ENCODE measurements at places on chromosomes 13 and 19.

- no peak for DNase-seq
These were observed 110.8 kb downstream of the DLEU7 start for GRCh38 chr13:50732712-50733111.

DNA sequence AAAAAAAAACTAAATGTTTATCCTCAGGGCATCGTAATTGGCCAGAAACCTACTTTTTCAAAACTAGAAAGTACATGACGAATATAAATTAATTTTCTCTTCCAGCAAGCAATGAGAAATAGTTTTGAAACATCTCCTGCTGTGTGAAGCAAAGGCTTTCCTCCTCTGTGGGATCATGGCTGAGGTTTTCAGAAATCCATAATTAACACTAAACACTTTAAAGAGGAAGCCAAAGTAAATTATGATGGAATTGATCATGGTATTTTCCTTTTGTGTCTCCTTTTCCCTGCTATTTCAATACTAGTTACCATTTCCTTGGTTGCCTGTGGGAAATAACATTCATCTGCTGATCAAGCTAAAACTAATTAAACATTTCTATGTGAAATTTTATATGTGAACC, 1413.8 kb upstream of the PCDH20 start:
- no peak for DNase-seq

- peak; percentile 14 for DNase-seq
These were observed 5.8 kb upstream of the ONECUT3 start for GRCh38 chr19:1747285-1748114.

- no peak for DNase-seq
These were observed 5.7 kb downstream of the ADPRHL1 start for GRCh38 chr13:113447596-113447995.

GRCh38 chr19:55766466-55766865, 2.5 kb upstream of the RFPL4AL1 start:
- DNase-seq: no peak

DNA sequence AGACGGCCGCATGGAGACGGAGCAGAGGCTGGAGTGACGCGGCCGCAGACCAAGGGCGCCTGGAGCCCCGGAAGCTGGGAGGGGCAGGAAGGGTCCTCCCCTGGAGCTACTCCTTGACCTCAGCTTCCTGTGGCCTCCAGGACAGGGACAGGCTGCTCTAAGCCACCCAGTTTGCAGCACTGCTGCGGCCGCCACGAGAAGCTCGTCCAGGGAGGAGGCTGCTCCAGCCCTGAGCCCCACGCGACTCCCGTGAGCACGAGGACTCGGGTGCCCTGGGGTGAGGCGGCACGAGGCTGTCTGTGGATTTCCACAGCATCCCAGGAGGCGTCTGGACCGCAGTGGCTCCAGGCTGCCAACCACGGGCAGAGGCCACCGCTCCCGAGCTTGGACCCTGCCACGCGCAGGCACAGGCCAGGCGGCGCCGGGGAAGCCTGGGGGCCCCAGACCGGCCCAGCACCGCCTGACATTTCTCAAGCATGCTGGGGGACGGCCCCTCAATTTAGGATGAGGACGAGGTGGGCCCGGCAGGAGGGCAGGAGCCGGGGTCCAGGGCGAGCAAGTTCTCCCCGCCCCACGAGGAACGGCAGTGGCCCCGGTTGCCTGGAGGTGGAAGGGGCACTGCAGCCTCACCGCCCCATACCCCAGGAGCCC, 10.7 kb downstream of the SBNO2 start:
- DNase-seq: no peak

GRCh38 chr19:12665281-12665573, 1.3 kb downstream of the MAN2B1 start:
- DNase-seq: no peak

GRCh38 chr19:50025794-50026549, at the start of gene ZNF473:
TSS of gene ZNF473 (plus strand) at chr19:50026005. CDS start at chr19:50031083, 5,078 bp downstream.
- DNase-seq: peak; percentile 80

DNA sequence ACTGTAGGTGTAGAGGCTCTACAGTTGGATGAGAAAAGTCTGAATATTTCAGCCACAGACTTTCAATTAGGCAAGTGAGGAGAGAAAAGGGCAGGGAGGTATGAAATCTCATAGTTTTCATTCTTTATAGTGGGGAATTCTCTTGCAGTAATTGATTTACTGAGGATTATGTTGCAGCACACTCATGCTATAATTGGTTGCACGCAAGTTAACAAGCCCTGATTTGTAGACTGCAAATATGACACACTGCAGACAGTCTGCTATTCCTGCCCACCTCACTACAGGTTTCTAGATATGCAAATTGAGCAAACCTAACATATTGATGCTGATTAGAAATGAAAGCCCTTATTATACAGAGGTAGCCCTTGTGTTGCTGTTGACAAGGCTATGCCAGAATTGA, 139.4 kb downstream of the LHFPL6 start:
- no peak for DNase-seq

DNA sequence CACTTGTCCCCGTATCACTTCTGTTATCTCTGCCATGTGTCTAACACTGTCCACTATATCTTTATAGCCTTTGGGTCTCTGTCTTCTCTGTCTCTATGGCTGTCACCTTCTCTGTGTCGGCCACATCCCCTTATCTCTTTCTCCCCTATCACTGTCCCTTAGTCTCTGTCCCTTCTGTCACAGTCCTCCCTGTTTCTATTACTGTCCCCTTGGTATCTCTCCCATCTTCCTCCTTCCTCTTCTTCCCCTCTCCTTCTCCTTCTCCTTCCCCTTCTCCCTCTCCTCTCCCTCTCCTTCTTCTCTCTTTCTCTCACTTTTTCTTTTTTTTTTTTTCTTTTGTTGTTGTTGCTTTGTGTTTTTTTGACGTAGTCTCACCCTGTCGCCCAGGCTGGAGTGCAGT, 34.7 kb upstream of the LRRC4B start:
- DNase-seq: no peak

GRCh38 chr13:78183732-78184131, 265.1 kb upstream of the EDNRB start:
- no peak for DNase-seq

DNA sequence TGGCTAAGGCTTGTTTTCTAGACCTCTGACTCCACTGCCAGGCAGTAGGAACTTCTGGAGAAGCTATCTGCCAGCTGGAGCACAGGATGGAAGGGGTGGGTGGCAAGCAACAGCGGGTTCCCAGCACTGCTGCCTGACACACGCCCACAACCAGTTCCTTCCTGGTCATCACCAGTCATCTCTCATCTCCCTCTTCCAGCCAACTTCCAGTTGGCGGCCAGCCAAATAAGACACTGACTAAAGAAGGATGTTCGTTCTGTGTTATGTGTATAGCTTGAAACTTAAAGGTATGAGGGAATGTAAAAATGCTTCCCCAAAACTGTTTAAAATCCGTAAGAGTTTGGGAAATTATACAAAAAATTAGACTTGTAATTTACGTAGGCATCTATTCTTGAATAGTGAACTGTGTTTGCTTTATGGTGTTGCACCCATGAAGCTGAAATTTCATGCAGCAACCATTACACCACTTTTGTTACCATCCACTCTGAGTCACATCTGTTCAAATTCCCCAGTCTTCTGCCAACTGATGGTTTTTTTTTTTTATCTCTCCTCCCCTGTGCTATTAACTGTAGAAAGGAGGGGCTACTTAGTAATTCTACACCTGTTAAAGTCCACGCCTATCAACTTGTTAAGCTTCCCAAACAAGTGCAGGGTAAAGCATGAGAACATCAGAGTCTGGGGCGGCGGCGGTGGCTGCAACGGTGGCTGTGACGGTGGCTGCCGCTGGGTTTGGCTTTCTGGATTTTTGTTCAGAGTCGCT, 86.2 kb upstream of the FRY start:
- DNase-seq: no peak

GRCh38 chr19:2815191-2815614, 4.5 kb upstream of the ZNF554 start:
- no peak for DNase-seq

DNA sequence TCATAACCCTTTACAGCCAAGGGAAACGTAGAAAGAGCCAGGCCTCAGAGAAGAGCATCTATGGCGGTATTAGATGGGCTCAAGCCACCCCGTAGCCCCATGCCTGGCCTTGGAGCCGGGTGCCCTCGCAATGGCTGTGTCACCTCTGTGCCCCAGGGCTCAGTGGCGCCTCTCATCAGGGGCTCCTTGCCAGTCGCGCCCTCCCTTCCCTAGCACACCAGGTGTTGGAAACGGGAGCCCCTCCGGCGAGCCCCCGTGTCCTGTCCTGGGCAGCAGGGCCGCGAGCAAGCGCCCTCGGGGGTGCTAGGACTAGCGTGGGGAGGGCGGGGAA, 453 bp downstream of the ZNF256 start:
- no peak for DNase-seq

Data from stimulated activated CD4-positive, alpha-beta T cell treated with anti-CD3 and anti-CD28 coated beads, Interleukin-15, amount 100 ng/mL, for 1 hour (primary cell).